NCI-H2107 (cell line): ENCODE measurements at places on chromosomes 5 and 9.

GRCh38 chr9:90526386-90526785, 116.2 kb downstream of the DIRAS2 start:
- no peak for DNase-seq

DNA sequence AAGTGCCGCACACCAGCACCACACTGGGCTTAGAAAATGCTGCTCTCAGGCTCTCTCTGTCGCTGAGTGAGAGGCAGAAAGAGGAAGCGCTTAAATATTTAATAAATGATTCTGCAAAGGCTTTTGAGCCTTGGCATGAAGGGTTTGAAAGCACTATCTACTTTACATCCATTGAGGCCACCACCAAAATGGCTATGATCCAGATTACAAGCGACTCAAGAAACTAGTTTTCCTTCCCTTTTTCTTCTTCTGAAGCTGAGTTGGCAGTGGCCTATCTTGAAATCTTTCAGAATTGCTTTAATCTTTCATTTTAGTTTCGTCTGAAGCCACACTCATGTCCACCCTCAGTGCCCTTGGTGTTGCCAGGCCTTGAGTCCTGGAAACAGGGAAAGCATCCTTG, 59.5 kb downstream of the EBF1 start:
- DNase-seq: no peak

DNA sequence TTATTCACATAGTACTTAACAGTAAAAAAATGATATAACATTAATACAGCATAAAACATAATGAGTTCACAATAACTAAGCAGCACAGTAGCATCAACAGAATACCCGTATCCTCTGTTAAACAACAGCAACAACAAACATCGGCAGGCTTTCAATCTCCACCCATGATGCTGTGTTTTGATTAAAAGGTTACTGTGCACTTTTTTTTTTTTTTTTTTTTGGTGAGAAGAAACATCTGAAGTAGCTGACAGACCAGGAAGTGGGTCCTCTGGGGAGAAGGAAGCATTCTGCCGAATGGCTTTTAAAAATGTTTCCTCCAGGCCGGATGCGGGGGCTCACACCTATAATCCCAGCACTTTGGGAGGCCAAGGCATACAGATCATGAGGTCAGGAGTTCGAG, 282.3 kb downstream of the EPB41L4A start:
- no peak for DNase-seq

- no peak for DNase-seq
These were observed 493.0 kb upstream of the WWC1 start for GRCh38 chr5:167798448-167798847.

GRCh38 chr5:146016764-146017484, 80.5 kb downstream of the SH3RF2 start:
- DNase-seq: no peak

DNA sequence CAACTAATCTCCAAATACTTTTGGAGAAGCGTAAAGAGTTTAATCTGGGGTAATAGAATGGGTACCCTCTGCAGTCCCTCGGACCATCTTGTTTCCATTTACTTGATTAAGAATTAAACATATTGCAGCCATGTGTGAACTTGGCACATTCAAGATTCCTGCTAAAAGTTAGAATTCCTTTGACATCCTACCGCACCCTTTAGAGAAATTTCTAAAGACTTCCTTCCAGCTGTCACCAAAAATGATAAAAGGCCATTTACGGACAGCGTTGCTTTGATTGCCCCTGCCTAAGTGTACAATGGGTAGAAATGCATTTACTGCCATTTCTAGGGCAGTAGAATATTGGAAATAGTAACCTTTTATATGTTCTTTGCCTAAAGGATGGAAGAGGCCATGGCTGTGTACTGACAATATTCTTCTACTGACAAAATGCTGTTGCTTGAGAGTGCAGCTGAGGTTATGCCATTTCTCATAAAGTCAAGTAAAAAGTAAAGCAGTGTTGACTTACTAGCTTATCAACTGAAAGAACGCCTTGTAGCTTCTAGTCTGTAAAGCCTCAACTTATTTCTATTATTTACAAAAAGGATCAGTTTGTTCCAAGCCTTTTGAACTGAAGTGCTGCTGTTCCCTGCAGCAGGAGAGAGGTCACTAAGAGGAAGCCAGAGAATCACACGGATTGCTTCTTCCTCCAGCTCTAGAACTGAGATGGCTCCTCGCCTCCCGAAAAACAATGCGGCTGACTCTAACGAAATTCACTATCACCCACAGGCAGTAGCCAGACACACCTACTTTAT, 139.8 kb upstream of the BASP1 start:
- no peak for DNase-seq

DNA sequence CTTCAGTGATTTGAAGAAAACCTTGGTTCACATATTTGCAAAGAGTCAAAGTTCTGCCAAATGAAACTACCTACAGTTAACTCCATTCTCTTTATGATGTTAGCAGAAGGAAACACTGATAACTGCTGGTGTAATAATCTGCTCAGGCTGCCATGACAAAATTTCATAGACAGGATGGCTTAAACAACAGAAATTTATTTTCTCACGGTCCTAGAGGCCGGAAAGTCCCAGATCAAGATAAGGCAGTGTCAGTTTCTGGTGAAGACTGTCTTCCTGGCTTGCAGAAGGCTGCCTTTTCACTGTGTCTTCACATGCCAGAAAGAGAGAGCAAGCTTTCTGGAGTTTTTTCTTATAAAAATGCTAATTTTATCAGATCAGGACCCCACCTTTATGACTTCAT, 102.4 kb upstream of the PARP8 start:
- DNase-seq: no peak

- DNase-seq: no peak
These were observed 359.1 kb upstream of the ADAMTSL1 start for GRCh38 chr9:18114559-18115475.

DNA sequence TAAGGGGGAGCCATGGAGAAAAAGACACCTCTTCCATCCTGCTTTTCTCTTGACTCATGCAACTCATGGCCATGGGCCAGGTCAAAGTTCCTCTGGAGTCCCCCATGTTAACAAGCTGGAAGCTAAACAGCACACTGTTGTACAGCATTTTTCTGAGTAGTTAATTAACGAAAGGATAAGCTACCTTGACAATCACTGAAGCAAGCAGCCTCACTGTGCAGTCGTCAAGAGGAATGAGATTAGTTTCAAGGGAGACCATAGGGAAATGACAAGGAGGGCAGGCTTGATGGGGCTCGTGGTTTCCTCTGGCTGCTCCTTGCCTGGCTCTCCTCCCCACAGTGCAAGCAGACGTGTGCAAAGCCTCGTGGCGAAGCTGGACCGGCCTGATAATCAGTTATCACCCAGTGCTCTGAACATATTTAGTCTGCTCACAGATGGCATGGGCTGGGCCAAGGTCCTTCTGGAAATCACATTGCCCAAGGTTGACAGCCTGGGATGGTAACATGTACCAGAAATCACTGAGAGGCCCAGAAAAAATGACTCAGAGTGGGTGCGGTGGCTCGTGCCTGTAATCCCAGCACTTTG, 209.5 kb downstream of the SLIT3 start:
- DNase-seq: no peak

- DNase-seq: no peak
These were observed 26.9 kb downstream of the SRD5A1 start for GRCh38 chr5:6659941-6660684.

- DNase-seq: no peak
These were observed 861 bp downstream of the NTRK2 start for GRCh38 chr9:84670138-84671041.

DNA sequence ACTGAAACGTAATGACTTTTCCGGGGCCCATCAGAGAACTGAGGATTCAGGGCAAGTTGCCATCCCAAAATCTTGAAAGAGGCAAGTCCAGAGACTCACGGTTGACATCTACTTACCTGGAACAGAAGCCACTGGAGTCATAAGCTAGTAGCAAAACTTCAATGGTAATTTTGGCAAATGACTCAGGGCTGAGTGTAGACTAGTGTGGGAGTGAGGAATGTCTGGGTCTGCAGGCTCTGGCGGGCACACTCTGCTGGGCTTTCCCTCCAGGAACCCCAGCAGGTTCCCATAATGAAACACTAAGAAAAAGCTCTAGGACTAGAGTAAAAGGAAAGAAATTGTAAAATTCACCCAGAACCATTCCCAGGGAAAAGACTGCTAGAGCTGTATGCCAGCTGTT, 122.9 kb upstream of the NFIL3 start:
- no peak for DNase-seq

GRCh38 chr9:18785604-18786003, 247.4 kb downstream of the SAXO1 start:
- DNase-seq: no peak

DNA sequence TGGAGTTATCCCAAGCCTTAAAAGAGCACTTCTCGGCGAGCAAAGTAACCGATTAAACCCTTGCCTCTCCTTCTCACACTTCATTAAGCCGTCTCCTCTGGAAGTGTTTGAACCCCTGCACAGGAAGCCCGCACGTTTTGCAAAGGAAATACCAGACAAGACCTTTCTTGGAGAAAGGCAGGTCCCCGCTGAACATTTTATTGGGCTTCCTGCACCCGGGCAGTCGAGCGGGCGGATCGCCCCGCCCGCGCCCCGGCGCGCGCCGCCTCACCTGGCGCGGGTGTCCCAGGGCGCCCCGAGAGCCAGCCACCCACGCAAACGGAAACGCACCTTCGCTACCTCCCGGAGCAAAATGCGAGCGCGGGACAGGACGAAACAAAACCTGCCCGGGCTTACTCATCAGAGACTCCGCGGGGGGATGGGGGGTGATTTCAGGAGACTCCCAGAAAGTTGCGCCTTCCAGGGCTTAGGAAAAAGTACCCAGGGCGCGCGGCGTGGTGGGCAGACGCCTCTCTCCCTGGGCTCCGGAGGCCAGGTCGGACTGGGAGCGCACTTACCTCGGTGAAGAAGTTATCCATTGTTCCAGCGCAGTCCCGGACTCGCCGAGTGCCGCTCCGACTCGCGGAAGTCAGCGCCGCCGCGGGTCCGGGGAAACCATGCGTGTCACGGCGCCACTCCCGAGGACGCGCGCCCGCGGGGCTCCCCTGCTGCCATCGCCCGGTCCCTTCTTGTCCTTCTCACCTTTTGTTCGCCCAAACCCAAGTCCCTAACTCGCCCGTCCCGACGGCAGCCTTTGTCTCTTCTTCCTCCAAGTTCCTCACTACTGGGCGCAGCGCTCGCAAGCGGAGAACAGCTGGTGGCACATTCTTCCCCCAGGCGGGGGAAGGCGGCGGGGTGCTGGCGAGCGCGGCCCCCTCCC, 598 bp downstream of the MYO10 start:
- DNase-seq: no peak

- no peak for DNase-seq
These were observed 133.5 kb upstream of the RAPGEF1 start for GRCh38 chr9:131873335-131873734.
